ENCODE measurements at places on chromosomes 7 and 10. TPM values are rescaled to one million over a fixed set of nuclear protein-coding genes. Genes with fewer than 3 reads are reported as not detected.

The WIPF3 gene
- total RNA-seq, result 1.7 TPM

- no peak for DNase-seq
These were observed 1.6 kb downstream of the AIFM2 start for GRCh38 chr10:70130878-70131559.

The CLDN4 gene
- 1,246 TPM for total RNA-seq

DNA sequence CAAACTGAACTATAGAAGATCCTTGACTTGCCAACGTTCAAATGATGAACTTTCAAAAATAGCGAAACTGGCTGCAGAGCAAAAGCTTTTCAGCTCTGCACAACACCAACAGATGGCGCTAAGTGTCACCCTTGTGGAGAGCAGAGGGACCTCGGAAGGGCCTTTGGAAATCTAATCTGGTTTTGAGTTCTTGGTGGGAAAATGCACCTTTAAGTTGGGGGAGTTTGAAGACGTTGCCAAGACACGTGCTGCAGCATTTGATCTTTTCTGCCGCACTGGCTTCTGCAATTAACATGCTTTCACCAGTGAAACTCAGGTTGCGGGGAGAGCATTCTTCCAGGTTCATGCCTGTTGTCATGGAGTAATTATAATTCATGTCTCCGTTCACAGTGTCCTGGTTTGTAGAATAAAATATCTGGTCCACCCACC lies 26.3 kb upstream of the WDR11 start:
- DNase-seq, result peak; percentile 28

GRCh38 chr7:110839866-110840265 lies 251.1 kb upstream of the LRRN3 start:
- no peak for DNase-seq

The CPA4 gene
- not detected for total RNA-seq

- DNase-seq, result peak; percentile 50
These were observed 35.0 kb downstream of the SH3PXD2A start for GRCh38 chr10:103820101-103821062.

DNA sequence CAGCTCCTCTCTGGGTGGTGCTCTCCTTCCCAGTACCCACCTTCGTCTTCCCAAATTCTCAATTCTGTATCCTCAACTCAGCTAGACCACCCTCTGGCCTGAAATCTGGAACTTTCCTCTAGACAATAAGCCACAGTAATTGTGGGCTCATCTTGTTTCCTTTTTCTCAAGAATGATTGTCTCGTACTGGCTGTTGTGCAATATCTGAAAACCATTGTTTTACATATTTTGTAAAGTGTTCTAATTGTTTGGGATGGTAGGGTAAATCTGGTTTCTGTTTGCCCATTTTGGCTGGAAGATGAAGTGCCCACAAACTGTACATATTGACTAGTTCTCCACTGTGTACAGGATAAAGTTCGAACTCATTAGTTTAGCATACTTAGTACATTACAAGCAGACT lies 11.3 kb upstream of the NOBOX start:
- no peak for DNase-seq

DNA sequence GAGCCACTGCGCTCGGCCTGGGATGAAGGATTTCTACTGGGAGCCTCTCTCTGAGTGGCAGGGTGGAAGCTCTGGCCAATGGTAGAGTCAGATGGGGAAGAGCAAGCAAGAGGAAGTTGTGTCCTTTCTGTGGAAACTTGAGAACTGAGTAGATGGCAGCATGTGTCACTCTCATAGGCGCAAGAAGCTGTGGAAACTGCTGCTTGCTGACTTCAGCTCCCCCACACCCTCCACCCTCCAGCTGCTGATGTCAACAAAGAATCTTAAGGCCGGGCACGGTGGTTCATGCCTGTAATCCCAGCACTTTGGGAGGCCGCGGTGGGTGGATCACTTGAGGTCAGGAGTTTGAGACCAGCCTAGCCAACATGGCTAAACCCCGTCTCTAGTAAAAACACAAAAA lies 39.8 kb upstream of the SRGN start:
- DNase-seq, result peak; percentile 49

DNA sequence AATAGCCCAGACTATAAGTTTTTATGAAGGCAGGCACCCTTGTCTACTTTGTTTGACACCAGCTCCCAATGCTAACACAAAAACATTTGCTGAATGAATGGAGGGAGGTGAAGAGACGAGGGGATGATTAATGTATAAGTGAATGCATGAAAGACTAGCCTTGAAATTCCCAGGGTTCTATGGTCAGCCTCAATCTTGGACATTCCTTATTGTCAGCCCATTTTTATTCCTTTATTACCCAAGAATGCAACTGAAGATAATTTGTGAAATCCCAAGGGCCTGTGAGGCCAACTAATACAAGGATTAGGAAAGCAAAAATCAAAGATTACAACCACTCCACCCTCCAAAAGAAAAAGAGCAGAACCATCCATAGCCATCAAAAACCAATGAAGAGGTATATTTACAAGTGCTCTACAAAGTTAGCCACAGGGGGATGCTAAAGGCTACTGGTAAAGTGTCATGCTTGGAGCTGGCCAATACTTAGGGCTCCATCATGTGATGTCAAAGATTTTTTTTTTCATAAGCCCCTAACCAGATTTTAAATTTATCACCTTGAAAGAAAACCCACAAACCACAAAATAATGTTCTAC lies 40.0 kb upstream of the ASAH2 start:
- no peak for DNase-seq

GRCh38 chr10:48572414-48572813 lies 32.5 kb downstream of the ARHGAP22 start:
- no peak for DNase-seq

DNA sequence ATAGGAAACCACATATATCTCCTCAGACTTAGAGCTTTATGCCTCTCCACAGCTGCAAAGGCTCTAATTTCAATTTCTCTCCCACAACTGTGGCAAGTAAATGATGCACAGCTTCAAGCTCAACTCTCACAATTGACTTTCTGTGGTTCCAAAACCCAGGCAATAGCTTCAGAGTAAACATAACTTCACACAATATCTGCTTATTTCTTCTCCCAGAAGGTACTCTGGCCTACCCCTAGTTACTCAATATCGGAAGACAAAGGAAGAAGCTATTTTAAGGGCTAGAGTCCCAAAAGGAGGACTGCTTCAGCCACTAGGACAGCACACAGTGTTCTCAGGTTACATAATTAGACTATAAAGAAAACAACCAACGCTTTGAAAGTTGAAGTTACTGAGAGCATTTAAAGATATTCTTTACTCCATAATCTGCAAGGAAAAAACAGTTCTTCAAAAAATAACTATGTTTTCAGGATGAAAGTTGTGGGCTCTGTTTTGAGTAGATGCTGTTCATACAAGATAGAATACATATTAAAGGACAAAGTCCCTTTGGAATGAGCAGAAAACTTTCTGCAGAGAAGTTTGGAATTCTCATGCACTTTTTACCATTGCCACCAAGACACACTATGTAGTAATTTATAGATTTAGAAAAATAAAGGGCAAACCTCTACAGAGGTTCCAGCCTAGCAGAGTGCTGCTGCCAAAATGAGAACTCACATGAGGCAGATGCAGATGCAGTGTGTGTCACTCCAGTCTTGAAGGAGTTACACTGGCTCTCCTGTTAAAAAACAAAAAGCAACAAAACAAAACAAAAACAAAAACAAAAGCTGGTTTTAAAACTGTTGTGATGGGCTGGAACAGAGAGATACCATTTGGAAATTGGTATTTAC lies 81.8 kb downstream of the NT5C2 start:
- no peak for DNase-seq

Measured in left colon (tissue), 2 donors.